ENCODE measurements at places on chromosomes 6 and 20.

DNA sequence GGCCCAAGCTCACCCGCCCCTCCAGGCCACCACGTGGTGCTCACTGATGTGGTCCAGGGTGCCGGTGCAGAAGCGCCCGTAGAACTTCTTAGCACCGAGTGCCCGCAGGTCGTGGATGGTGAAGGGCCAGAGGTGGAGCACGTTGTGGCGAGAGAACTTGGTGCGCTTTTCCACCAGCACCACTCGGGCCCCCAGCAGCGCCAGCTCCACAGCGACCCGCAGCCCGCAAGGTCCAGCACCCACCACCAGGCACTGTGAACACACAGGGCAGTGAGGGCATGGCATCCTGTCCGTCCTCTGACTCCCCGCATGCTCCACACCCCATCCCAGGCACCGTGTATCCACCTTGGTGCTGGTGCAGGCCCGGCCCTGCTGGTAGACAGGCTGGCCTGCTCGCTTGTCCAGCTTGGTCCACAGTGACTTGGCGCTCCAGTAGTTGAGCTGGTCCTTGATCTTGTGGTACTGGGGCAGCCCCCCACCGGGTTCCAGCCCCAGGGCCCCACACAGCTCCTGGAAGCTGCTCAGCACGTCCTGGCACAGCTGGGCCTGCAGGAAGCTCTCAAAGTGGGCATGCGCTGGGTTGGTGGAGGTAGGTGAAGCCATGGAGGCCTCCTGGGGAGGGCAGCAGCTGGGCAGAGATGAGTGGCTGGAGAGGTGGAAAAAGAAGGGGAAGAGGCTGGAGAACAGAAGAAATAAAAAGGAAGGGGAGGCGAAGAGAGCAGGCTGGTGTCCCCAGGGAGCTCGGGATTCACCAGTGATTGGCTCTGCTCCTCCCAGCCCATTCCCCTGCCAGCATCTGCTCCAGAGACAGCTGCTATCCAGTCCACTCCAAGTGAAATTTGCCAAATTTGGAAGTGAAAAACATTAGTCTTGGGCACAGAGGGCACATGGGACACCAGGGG, 1.7 kb downstream of the MICAL1 start:
- DNase-seq: no peak

- DNase-seq: no peak
Observed at GRCh38 chr6:155708100-155708499, 252.5 kb upstream of the NOX3 start.

- DNase-seq: no peak
Observed at GRCh38 chr6:156839129-156839528, 62.0 kb downstream of the ARID1B start.

- no peak for DNase-seq
Observed at GRCh38 chr6:10633216-10633615, 61.2 kb downstream of the C6orf52 start.

- DNase-seq: peak; percentile 76
Observed at GRCh38 chr20:22691369-22692118, 107.2 kb upstream of the FOXA2 start.

DNA sequence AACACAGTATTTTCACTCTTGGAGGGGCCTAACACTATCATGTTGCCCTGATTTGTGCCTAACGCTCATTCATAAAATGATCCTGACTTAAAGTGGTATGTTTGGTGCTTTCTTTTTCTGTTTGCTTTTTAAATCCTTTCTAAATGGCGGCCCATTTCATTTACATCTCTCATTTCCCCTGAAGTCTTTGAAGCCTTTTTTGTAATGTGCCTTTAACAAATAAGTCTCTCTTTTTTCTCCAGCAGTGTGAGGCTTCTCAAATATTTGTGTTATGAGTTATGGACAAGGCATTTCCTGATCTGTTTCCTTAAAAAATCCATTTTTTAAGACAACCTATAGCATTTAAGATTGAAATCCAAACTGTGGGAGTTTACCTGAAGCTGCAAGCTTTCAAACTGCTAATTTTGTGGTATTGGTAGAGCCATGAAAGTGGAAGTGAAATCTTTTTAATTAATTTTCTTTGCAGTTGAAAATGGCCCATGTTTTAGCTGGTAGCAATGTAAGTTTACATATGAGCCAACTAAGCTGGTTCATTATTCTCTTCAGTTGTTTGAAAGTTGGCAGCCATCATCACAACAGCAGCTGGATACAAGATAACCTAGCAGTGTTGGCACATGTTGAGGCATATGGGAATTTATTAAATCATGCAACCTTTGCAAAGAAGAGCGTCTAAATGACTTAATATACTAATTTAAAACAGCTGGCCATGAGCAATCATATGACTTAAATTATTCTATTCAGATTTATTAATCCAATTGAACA, 469.7 kb downstream of the CDKAL1 start:
- DNase-seq: no peak

GRCh38 chr20:61422636-61423425, 170.8 kb downstream of the CDH4 start:
- no peak for DNase-seq

- DNase-seq: no peak
Observed at GRCh38 chr6:11820821-11821220, 42.2 kb upstream of the ADTRP start.

DNA sequence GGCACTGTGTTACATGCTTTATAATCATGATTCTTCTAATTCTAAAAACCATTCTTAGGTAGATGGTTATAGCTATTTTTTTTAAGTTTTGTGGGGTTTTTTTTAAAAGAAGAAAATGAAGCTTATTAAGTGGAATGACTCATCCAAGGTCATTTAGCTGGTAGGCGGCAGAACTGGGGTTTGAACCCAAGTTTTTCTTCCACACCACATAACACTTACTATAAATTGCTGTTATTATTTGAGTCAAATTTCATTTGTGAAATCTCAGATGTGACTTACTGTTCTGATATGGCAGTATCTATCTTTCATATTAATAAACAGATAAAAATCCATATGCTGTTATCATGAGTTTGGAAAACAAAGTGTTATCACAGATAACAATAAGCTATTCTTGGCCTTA, 10.4 kb upstream of the COL10A1 start:
- no peak for DNase-seq

DNA sequence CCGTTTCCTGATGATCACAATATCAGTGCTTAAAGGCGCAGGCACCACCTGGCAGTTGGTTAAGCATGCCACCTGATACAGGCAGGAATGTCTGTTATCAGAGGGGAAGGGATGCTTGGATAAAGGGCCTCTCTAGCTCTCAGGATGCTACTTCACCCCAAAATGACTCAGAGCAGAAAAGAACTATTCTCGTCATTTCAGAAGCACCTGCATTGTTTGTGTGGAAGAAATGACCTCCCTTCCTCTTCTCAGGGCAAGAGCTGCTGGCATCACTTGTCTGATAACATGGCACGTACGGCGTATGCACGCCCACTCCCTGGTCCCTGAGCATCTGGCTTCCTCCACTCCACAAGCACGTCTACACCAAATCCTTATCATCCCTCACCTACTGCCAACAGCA, 47.3 kb downstream of the ATP9A start:
- DNase-seq: no peak
